ENCODE measurements at places on chromosomes 7 and 10. TPM values are rescaled to one million over a fixed set of nuclear protein-coding genes. Genes with fewer than 3 reads are reported as not detected.

- no peak overlapping the region for H3K27ac ChIP-seq
- 0 out of 2 replicates have a peak, but pooled peaks cover 3% of the 10 kb centered on the region for H3K36me3 ChIP-seq
- no peaks in the 10 kb centered on the region for H3K27me3 ChIP-seq
- no peak overlapping the region for H3K4me3 ChIP-seq
- H3K4me1 ChIP-seq = peaks cover 8% of the 10 kb centered on the region
- peak; percentile 21 for DNase-seq
Observed at GRCh38 chr10:127216786-127217185, 20.4 kb upstream of the INSYN2A start.

GRCh38 chr10:48976196-48976595 lies 36.6 kb upstream of the LRRC18 start:
- peaks cover 23% of the 10 kb centered on the region for H3K27me3 ChIP-seq
- DNase-seq = peak; percentile 37
- H3K4me3 ChIP-seq = no peak overlapping the region
- no peaks in the 10 kb centered on the region for H3K4me1 ChIP-seq

The FGF8 gene
- total RNA-seq = 4.4 TPM

- no peaks in the 10 kb centered on the region for H3K27me3 ChIP-seq
- H3K27ac ChIP-seq = peak overlapping the region; percentile 57
- H3K4me1 ChIP-seq = peaks cover 26% of the 10 kb centered on the region
Observed at GRCh38 chr10:70430493-70431445, 10.7 kb downstream of the NODAL start.

DNA sequence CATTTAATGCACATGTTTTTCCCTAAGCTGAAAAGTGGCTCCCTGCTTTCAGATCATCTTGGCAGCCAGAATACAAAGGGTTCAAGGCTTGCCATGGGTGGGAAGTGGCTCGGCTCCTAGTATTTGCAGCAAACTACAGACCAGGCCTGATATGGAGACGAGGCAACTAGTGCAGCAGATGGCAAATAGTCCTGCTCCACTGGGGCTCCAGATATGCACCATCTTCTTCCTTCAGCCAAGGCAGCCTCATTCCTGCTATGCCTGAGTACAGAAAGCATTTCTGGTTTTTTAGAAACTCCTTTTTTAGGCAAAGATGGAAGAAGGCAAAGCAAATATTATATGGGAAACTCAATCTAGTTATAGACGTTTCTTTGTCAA lies 23.9 kb downstream of the LRRC4 start:
- H3K27ac ChIP-seq = no peak overlapping the region
- no peaks in the 10 kb centered on the region for H3K27me3 ChIP-seq
- no peak overlapping the region for H3K4me3 ChIP-seq
- no peak for DNase-seq
- 0 out of 2 replicates have a peak, but pooled peaks cover 5% of the 10 kb centered on the region for H3K36me3 ChIP-seq
- no peaks in the 10 kb centered on the region for H3K4me1 ChIP-seq

The ACADSB gene
- total RNA-seq = 3.7 TPM

The CACNA2D1 gene
- 31.1 TPM for total RNA-seq

The CLDN3 gene
- not detected for total RNA-seq

- no peak overlapping the region for H3K27ac ChIP-seq
- no peaks in the 10 kb centered on the region for H3K27me3 ChIP-seq
- DNase-seq = no peak
- no peaks in the 10 kb centered on the region for H3K4me1 ChIP-seq
- H3K4me3 ChIP-seq = no peak overlapping the region
Observed at GRCh38 chr7:2452074-2452507, 24.1 kb downstream of the GRIFIN start.

DNA sequence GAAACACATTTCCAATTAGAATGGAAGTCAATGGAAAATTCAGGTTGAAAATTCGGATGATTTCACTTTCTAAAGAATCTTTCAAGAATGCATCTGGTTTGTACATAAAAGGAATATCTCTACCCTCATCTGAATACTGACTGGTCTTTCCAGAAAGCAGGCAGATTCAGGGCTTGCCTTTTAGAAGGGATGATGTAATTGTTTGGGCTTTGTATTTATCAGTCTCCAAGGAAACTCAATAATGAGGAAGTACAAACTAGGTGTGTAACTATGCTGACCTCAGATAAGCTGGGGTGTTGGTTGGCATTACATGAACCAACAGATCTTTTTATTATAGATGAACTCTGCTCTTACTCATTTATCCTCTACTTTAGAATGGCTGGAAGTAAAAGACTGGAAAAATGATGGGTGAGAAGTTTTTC lies 24.1 kb downstream of the PDLIM1 start:
- H3K4me1 ChIP-seq = peaks cover 15% of the 10 kb centered on the region
- no peak overlapping the region for H3K4me3 ChIP-seq
- DNase-seq = peak; percentile 94
- H3K36me3 ChIP-seq = peaks cover 8% of the 10 kb centered on the region
- H3K27ac ChIP-seq = peak overlapping the region; percentile 85

The FBXL13 gene
- total RNA-seq = 0.43 TPM

DNA sequence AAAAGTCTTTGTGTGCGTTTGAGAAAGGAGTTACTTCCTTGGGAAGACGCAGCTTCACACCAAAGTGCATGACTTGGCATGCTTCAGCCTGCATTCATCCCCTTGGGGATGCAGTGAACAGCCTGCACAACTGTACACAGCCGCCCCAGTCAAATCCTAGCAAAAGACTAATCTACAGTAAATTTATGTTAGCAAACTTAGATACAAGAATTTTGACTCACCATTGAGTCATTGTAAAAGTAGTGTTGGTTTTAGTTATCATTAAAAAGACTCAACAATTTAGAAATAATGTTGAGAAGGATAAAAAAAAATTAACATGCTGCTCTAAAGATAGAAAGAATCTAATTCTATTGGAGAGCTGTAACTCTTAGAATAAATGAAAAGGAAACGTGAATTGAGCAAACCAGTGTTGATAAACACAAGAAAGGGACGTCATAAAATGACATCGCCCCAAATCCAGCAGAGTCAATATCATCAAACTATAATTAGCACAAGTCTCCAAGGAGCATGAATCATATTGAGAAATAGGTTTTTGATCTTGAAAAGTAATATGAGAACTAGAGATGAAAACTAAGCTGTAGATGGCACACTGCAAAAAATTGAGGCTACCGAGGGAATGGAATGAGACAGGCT lies 11.9 kb upstream of the OPTN start:
- peaks cover 15% of the 10 kb centered on the region for H3K4me1 ChIP-seq
- no peaks in the 10 kb centered on the region for H3K36me3 ChIP-seq
- DNase-seq = peak; percentile 85

The TMEM196 gene
- total RNA-seq = not detected

All from GM23248 (cell line).